ENCODE measurements at places on chromosomes 11 and 22.

GRCh38 chr11:12175694-12176241 lies 65.4 kb downstream of the MICAL2 start:
- peak; percentile 97 for DNase-seq

DNA sequence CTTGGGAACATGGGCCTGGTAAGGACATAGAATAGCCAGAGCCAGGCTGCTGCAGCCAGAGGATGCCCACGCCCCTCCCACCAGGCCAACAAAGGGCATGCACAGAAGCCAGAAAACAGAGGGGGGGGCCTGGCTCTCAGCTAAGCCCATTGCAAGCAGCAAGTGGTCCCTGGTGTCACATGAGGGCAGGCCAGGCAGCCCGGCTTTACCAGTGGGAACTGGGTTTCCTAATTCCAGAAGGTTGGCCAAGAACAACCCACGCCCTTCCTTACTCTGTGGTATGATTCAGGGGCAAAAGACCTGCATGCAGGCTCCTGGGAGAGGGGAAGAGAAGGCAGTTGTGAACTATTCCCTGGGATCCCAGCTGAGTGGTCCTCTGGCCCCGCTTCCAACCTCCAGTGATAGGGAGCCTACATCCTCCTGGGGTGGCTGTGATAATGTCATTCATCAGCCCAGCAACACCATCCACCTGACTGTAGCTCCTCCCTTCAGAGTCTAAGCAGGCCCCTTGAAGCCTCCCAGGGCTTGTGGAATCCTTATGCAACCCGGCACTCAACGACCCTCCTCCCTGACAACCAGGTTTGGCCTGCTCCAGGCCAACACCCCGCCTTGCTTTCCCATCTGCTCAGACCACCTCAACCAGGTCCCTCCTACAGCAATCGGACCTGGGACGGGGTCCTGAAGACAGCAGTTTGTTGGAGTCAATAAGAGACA lies 62.1 kb upstream of the LMO1 start:
- DNase-seq: no peak

DNA sequence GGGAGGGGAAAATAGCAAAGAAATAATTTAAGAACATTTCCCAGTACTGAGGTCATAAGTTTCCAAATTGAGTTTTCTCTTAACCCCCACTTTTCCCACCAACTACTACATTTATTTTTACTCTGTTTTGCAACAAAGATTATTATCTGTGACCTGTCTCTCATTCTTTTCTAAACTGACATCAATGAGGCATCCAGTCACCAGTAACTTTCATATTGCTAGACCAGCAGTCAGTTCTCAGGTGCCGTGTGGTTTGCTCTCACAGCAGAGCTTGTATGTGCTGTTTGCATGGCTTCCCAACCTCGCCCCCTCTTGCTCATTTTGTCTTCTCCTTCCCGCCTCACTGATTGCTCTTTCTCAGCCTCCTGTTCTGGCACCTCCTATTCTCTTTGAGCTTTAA lies 1091.3 kb downstream of the TBC1D22A start:
- no peak for DNase-seq

GRCh38 chr22:21457023-21457787 lies 10.0 kb upstream of the TMEM191C start:
- DNase-seq: no peak

GRCh38 chr11:44327730-44328129 lies 17.8 kb upstream of the ALX4 start:
- no peak for DNase-seq

- no peak for DNase-seq
These were observed 1.2 kb upstream of the P2RY6 start for GRCh38 chr11:73270855-73271477.
